Progenitor cell of endocrine pancreas (in vitro differentiated cells): ENCODE measurements at places on chromosomes 3 and 15.

- no peak for DNase-seq
Observed at GRCh38 chr3:129434140-129434539, 5.6 kb downstream of the MBD4 start.

DNA sequence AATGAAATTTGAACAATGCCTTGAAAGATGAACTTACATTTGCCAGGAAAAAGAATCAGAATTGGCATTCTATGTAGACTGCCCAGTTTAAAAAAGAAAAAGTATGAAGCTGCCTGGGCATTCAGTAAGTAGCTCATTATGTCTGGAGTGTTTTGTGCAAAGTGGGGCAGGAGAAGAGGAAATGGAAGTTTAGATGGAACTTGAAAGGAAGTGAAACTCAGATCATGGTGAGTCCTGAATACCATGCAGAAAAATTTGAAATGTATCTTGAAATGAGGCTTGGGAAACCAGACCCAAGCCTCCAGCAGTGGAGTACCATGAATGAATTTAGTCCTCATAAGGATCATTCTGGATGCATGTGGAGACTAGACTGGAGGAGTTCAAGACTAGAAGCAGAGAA is 4.8 kb upstream of the MORC1 start:
- DNase-seq = no peak

GRCh38 chr3:104584682-104585081 is 782.0 kb upstream of the ALCAM start:
- no peak for DNase-seq

DNA sequence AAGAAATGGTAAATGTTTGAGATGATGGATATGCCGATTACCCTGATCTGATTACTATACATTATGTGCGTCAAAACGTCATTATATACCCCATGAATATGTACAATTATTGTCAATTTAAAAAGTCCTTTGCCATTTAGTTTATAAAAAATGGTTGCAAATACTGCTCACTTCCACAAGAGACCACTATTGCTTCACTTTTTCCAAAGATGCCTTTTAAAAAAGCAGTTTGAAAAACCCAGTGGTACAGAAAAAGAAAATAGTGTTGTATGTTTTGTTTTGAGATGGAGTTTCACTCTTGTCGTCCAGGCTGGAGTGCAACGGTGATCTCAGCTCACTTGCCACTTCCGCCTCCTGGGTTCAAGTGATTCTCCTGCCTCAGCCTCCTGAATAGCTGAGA is 39.3 kb downstream of the EDEM1 start:
- no peak for DNase-seq

DNA sequence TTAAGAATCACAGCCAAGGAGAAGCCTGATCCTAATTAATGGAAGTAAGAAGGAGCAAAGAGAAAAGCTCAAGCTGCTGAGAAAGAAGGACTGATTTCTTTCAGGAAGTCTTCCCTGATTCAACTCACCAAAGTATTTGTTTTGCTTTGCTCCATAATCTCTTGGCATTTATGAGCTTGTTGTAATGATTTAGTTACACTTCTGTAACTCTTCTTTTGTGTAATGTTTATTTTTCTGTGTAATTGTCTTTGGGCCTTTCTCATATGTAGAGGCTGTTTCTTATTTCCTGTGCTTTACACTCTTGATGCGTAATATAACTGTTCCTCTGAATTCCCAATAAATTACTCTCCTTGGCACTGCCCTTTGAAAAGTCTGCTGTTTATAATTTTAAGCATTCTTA is 80.0 kb downstream of the COL6A5 start:
- no peak for DNase-seq
